ENCODE measurements at places on chromosomes 5 and 9.

DNA sequence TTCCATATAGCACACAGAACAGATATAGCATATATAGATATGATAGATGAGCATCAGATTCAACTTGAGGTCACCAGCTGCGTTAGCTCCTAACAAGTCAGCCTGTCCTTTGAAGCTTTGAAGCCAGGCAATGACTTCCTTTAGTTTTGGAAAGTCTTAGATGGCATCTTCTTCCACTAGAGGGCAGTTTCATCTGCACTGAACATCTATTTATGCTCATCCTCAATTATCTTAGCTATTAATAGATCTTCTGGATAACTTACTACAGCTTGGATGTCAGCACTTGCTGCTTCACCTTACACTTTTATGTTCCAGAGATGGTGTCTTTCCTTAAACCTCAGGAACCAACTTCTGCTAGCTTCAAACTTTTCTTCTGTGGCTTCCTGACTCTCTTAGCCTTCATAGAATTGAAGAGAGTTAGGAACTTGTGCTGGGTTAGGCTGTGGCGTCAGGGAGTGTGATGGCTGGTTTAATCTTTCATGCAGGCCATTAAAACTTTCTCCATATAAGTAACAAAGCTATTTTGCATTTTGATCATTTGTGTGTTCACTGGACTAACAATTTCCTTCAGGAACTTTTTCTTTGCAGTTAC lies 1401.4 kb downstream of the EFNA5 start:
- no peak for DNase-seq

GRCh38 chr5:35067985-35068384 lies 20.2 kb upstream of the AGXT2 start:
- DNase-seq = no peak

DNA sequence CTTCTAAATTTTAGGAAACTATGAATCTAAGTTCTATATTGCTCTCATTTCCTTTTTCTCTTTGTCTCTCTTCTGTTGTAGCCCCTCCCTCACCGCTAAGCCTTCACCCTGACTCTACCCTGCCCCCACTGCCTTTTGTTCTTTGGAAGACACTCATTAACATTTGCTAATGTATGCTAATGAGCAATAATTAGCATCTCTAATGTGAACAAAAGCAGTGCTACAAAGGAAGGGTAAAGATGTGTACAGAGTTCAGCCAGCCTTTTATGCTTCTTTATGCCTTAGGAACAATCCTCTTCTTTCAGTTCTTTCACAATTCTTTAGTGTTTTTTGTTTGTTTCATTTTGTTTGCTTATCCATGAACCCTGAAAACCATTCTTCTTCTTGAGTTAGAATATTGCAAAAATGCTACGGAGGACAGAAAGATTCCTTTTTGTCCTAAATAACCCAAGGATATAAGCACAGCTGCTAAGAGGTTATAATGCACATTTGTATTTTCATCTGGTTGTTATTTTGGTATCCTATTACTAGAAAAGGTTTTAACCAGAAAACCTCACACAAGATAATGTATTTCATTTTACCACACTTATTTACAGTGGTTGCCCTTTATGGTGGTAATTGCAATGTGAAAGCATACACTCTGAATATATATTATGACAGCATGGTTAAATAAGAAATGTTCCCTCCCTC lies 159.3 kb downstream of the TMC1 start:
- no peak for DNase-seq

- no peak for DNase-seq
Observed at GRCh38 chr5:2576823-2577222, 174.7 kb downstream of the IRX2 start.

DNA sequence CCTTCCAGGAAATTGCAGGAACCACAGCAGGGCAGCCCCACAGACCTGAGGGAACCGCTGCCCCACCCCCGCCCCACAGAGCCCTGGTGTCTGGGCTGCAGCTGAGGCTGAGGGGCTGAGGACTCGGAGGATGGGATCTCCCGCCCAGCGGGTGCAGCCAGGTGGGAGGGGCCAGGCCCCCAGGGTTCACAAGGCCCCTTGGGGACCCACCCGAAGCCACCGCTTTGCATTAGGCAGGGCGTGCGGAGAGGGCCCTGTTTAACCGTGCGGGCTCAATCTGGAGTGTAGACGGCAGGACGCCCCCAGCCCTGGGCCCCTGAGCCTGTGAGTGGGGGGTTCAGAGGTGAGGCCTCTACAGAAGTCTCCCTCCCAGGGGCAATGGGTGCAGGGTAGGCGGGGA lies 10.8 kb downstream of the NOTCH1 start:
- DNase-seq = no peak

DNA sequence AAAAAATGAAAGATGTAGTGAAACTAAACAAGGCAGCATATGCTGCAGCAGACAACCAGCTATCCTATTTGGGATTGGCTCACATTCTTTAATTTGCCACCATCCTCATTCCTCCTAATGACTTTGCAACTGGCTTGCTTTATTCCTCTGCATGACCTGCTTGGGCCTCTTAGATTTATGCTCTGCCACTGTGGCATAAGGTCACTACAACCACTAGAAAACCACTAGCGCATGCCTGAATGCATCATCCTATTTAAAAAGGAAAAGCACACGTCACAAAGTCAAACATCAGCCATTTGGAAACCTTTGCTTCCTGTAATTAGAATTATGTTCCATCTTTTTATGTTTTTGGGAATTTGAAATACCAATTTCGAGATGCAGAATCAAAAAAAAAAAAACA lies 40.8 kb upstream of the CCDC152 start:
- no peak for DNase-seq

GRCh38 chr5:150485693-150486401 lies 22.1 kb upstream of the NDST1 start:
- DNase-seq = no peak

GRCh38 chr9:2802494-2802921 lies 41.4 kb downstream of the PUM3 start:
- no peak for DNase-seq

- DNase-seq = no peak
Observed at GRCh38 chr5:74442466-74442865, 198.1 kb downstream of the ENC1 start.

- DNase-seq = no peak
Observed at GRCh38 chr5:131461742-131462141, 173.3 kb downstream of the RAPGEF6 start.

DNA sequence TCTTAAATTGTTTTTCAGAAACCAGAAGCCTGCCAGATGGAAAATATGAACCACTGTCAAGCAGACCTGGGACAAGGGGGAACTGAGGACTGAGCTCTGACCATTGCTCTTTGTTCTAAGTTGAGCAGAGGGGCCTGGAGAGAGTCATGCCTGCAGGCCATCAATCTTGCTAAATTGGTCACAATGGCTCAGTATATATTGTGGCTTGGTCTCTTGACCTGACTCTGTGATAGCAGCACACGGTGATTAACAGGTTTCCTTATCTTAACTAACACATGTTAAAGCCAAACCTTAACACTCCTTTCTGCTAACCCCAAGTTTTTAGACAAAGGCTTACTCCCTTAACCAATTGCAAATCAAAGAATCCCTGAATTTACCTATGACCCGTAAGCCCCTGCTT lies 1281.2 kb upstream of the NUDT12 start:
- DNase-seq = no peak

- DNase-seq = no peak
Observed at GRCh38 chr5:147223948-147224791, 10.7 kb upstream of the STK32A start.

DNA sequence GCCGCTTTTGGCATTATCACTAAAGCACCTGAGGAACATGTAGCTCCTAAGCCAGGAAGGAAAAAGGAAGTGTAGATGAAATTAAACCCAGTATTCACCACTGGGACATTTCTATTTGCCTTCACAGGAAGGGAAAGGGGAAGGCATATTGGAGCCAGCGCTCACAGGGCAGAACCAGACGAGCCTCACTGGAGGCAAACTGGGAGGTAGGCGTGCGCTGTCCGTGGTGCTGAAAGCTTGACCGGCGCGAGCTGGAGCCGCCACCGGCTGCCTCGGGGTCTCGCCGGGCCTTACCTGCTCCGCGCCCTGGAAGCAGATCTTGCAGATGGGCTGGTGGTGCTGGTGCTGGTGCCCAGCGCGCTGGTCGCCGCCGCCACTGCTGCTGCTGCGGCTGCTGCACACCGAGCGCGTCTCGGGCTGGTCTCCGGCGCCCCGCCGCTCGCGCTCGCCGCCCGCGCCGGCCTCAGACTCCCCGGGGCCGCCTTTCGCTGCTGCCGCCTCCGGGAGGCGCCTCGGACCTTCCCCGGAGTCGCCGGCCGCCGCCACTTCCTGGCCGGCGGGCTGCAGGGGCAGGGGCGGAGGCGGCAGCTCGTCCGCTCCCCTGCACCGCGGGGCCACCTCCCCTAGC lies 732 bp downstream of the MARCHF11 start:
- no peak for DNase-seq

DNA sequence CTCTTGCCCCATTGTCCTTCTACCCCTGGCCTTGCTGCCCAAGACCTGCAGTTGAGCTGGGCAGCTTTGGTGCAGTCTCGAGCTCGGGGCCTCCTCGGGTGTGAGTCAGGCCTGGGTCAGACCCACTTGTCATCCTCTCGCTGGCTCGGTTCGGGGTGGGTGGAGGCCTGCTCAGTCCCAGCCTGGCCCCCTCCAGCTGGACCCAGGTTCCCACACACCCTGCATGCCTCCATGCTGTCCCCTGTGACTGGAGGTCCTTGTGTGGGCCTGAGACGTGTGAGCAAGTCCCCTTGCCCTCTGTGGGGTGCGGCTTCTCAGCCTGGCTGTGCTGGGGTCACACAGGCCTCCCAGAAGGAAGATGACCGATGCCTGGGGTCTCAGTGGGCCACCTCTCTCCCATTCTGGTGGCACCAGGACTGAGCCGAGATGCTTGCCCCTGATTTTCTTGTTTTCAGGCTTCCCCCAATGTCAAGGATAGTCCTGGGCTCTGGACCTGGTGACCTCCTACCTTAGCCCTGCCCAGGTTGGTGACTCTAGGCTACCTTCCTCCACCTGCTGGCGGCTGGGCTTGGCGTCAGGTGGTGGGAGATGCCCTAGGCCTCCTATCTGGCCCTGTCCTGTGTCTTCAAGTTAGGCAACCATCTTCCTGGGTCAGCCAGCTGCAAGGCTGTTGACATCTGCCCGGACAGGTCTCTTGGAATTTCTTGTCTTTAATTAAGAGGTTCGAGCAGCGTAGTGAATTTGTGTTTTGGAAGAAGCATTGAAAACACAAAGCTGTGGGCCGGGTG lies 15.1 kb downstream of the WNK2 start:
- DNase-seq = no peak

DNA sequence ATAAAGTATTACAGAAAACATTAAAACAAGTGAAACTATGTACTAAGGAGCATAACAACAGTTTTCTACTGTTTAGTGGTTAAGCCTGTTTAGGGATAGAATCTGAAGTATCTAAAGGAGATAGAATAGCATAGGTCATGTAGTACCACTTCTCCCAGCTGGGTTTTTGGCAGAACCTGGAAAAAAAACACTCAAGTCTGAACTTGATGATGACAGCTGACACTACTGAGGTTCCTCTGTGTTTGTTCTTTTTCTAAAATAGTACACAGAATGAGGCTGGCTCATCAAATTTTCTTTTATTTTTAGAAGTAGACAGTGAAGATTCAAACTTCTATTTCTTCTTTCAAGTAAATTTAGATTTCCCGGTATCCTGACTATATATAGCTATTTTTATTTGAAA lies 203.8 kb upstream of the ACO1 start:
- no peak for DNase-seq

DNA sequence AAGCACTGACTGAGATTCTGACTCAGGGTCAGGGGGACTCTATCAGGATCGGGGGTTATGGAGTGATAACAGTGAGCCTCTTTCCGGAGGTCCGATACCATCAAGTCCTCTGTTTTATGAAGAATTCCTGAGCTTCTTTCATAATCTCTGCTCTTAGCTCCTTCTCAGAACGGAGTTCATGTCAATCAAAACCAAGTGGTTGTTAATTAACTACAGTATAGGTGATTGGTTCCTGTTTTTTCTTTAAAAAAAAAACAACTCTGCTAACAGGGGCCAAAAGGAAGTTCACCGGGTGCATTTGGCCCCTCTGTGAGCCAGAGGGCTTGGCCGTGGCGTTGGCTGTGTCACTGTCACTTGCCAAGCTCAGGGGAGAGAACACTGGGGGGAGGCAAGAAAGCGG lies 4.0 kb downstream of the GFI1B start:
- no peak for DNase-seq

DNA sequence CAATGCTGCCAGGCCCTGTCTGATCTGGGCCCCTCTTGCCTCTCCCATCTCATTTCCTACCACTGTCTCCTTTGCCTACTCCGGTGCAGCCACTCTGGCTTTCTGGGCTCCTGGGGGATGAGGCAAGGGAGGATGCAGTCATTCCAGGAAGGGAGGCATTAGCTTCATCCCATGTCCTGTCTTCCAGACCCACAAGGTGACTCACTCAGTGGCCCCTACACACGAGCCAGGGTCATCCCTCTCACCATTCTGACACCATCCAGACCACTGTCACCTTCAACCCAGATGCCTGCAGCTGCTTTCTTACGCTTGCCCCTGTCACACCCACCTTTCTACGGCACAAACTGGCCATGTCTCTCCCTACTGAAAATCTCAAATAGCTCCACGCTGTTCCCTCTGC lies 19.1 kb downstream of the ACSL6 start:
- no peak for DNase-seq

DNA sequence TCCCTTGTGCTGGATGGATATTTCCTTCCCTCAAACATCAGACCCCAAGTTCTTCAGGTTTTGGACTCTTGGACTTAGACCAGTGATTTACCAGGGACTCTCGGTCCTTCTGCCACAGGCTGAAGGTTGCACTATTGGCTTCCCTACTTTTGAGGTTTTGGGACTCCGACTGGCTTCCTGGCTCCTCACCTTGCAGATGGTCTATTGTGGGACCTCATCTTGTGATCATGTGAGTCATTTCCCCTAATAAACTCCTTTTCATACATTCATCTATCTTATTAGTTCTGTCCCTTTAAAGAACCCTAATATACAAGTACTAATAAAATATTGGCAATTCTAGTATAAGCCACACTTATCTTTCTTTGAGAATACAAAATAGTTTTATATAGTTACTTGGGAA lies 1078.9 kb downstream of the CDH12 start:
- DNase-seq = no peak

DNA sequence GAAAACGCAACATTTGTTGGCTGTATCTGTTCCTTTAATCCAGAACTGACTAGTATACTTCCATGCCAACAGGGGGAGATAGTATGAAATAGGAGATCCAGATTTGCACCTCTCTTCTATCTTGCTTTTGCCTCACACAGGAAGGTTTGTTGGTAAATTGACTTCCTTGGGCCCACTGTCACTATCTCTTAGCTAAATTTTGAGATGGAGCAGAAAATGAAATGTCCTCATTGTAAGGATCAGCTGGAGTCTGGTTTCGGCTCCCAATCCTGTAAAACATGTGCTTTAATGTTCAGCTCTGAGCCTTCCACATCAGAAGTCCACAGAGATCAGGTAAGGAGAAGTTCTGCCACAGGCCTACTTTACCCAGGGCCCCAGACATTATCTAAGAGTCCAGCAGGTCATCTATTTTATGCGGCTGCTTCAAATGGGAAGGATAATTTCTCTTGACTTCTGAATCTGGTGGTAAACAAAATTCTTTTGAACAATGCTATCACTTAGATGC lies 176.8 kb downstream of the FER start:
- no peak for DNase-seq

Measured in stimulated activated CD8-positive, alpha-beta memory T cell treated with anti-CD3 and anti-CD28 coated beads, Interleukin-2, amount 100 ng/mL, for 1 hour (primary cell).